Left ventricle myocardium inferior (tissue), 1 donor: ENCODE measurements at places on chromosomes 11 and 22. TPM values are rescaled to one million over a fixed set of nuclear protein-coding genes. Genes with fewer than 3 reads are reported as not detected.

The SCGB1C1 gene
- total RNA-seq, result not detected

The OR4C13 gene
- not detected for total RNA-seq

The PGA5 gene
- total RNA-seq, result not detected

The TBX10 gene
- 0.14 TPM for total RNA-seq

GRCh38 chr22:20578192-20578591, 70.8 kb downstream of the MED15 start:
- peak; percentile 27 for DNase-seq

DNA sequence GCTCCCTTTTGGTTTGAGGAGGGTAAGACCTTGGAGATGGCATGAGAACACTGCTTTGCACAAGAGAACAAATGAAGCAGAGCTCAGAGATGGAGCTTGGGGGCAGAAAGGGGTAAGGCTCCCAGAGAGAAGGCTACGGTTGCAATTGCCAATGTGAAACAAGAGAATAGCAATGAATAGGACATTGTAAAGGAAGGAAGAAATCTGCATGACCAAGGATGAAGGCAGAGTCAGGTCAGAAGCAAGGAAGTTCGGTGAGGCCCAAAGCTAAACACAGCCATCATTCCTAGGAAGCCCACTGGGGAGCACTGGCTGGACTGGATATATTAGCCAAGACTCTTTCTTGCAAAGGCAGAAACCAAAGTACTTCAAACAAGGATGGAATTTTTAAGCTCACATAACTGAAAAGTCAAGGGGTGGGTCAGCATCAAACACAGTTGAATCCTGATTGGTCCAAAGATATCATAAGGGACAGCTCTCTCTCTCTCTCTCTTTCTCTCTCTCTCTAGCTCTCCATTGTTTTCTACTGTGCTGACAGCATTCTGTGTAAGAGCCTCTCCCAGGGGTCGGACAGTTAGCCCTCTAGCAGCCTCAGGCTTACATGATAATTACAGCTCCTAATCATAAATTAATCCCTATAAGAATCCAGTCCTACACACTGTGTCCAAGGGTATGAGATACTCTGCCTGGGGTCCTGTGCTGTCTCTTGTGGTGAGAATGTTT, 484.3 kb downstream of the SOX6 start:
- DNase-seq, result no peak

GRCh38 chr22:49690454-49690853, 137.2 kb downstream of the BRD1 start:
- no peak for DNase-seq

DNA sequence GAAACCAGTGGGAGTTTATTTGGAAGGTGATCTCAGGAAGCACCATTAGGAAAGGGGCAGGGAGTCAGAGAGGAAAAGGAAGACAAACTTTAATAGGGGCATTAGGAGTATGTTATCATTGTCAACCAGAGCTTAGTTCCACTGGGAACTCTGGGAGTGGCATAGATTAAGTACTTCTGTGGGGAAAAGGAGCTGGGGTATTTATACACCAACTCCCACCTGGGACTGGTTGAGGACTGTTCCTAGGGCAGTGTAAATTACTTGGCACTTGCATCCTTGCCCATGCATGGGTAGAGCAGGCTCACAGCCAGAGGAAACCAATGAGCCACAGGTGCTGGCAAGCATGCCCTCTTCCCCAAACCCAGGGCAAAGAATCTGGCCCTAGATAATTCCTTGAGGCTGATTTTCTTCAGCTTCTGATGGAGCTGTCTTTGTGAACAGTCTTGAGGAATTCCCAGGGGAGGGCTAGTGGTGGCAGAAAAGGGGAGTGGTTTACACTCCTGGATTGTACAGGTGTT, 541.2 kb downstream of the MIAT start:
- DNase-seq, result no peak

- no peak for DNase-seq
Observed at GRCh38 chr22:48428631-48429371, 1398.9 kb downstream of the BRD1 start.

DNA sequence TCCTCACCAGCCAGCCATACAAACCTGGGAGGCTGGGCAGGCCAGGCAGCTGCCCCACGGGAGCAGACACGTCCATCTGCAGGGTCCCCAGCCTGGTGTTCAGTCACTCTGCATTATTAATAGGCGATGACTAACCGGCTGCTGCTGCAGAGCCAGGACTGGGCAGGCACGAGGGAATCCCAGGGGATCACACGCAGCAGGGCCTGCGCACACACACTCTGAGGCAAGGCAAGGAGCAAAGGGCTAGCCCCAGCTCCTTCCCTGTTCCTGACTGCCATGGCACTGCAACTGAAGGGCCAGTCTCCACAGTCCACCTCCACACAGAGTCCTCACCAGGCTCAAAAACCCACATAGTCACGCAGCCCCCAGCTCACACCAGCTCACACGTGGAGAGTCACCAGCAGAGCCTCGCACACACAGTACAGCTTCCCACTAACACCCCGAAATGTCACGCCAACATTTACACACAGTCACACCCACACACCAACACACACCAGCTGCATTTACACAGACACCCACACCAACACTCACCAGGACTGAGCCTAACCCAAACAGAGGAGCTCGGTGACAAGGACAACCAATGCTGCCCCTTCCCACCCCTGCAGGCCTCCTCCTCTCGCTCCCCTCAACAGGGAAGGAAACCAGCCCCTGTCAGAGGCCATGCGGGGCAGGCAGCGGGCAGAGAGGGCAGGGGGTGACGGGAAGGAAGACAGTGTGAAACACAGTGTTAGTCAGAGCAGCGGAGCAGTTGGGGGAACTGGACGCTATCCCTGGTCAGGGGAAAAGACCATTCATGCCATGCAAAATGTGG, 47.3 kb downstream of the NRXN2 start:
- peak; percentile 80 for DNase-seq

DNA sequence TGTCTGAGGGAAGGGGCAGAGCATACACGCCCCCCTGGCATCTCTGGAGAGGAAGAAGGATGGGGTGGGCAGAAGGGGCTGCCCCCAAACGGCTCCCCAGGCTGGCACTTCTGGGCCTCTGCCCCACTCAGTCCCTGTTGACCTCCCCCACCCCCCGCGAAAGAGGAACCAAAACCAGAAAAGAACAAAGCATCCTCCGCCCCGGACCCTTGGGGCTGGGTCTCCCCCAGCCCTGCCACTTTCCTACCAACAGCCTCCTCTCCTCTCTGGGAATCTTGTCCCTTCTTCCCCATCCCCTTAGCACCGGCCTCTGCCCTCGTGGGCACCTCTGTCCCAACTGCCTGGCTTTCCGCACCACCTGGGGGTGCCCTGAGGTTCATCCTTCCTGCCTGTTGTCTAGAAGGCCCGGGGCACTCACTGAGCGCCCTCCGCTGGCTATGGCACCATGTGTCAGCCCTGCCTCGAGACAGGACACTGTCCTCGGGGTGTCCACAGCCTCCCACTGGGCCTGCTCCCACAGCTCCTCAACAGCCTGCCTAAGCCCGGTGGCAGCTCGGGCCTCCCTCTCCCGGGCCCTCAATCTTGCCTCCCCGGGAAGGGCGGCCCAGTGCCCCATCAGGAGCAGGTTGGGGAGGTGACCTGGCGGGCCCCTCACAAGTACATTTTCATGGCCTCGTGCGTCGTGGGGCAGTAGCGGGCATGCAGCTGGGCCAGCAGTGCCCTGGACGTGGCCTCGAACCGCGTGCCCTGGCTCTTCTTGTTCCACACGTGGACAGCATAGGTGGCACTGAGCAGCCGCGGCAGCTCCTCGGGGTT, 28.2 kb downstream of the A4GALT start:
- no peak for DNase-seq

DNA sequence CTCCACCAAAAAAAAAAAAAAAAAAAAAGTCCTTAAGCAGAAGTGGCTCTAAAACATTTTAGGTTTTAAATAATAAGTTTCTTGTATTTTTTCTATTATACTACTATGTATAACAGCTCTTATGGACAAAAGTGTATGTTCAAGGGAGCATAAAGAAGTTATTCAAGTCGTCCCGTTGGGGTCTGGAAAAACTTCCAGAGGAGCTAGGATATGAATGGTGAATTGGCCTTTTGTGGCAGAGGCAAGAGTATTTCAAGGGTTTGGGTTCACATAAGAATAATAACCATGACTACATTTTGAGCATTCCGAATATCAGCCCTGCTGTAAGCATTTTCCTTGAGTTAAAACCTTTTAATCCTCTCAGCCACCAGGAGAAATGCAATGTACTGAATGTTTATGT, 50.6 kb upstream of the ARHGAP42 start:
- no peak for DNase-seq

DNA sequence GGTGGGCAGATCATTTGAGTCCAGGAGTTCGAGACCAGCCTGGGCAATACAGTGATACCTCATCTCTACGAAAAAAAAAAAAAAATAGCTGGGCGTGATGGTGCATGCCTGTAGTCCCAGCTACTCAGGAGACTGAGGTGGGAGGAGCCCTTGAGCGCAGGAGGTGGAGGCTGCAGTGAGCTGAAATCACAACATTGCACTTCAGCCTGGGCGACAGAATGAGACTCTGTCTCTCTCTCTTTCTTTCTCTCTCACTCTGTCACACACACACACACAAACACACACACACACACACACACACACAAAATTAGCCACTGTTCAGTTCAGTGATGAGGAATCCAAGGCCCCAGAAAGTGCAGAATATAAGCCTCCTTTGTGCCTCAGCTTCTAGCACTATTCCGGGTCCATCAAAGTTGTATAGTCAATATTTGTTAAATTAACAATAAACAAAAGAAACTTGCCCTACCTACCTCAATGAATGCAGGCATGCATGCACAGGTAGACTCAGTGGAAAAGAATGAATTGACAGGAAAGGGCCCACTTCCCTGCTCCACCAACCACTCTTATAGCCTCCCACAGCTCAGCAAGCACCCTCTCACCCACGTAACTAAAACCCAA, 3.9 kb upstream of the SMIM35 start:
- no peak for DNase-seq

DNA sequence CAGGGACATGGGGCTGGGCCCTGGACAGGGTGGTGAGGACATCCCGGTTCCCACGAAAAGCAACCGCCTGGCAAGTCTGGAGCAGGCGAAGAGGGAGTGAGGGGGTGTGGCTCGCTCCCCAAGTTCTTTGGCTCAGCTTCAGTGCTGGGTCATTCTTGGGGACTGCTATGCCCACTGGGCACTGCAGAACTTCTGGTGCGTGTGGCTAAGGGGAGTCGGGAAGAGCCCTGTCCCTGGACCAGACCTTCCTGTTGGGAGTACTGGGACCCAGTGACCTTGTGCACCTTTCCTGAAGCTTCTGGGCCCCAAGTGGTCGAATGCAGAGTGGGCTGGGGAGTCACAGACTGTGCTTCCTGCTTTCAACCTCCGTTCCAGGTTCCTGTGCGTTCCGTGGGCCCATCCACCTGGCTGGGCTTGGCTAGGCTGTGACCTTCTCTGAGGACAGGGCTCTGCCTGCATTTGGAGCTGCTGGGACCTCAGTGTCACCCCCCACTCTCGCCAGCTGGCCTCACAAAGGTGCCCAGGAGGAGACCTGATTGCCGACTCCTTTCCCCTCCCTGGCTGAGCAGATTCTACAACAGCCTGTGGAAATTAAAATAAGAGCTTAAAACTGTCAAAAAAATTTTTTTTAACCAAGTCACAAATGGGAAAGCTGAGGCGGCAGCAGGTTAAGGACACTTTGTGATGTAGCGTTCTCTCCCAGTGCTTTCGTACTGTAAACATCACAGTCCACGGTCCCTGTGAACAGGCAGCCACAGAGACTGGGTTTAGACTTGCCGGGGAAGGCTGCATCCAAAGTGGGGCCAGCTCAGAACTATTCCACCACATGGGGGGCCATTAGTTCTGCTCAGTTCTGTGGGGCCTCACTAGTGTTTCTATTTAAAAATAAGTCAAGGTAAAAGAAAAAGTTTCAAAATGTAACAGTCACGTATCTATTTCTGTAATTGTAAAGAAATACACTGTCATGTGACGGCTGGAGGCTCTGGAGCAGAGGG, 63.8 kb upstream of the WNT7B start:
- peak; percentile 10 for DNase-seq

DNA sequence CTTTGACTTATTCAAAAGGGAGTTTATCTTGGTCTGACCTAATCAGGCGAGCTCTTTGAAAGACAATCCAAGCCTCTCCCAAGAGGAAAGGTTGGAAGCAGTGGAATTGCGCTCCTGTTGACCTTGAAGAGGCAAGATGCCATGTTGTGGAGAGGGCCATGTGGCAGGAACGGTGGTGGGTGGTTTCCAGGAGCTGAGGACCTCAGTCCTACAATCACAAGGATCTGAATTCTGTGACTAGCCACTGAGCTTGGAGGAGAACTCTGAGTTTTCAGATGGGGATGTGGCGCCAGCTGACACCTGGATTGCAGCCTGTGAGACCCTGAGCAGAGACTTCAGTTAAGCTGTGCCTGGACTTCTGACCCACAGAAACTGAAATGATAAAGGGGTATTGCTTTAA, 6.0 kb upstream of the CBX6 start:
- no peak for DNase-seq

- DNase-seq, result peak; percentile 91
Observed at GRCh38 chr11:76782531-76783293, 444 bp upstream of the TSKU start.

DNA sequence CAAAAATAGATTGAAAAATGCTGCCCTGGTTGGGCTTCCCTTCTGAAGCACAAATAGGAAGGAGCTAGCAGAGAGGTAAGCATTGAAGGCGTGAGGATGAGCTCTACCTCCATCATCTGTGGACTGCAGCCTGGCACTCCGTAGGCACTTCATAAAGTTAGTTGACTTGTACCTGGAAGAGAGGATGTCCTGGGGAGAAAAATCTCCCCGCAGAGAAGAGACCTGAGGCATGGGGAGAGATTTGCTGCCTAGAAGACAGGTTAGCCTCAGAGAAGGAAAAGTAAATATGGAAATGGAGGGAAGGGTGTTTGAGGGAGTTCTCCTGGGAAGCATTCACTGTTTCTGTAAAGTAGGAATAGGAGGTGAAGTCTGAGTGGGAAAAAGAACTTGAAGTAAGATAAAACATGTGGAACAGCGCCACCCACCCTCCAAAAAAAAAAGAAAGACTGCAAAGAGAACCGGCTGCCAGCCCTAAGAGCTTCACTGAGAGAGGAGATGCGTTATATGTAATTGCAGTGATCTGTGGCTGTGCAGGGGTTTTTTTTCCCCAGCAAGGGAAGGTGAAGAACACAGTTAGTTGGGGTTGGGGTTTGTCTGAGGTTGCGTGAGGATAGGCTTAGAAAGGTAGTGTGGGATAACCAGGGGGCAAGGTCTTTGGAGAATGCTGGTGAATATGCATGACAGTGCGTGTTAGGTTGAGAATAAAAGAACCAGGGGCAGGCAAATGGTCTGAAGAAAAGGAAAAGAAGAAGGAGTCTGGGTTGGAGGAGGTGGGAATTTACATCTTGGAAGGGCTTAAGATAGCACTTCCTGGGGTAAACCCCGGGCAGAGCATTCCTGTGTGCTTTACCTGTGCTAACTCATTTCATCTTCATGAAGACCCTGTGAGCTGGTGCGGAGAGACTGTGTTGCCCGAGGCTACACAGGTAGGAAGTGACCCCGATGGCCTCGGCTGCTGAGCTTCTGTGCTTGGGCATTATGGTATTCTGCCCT, 16.0 kb downstream of the TNRC6B start:
- DNase-seq, result no peak
